A172 (cell line): ENCODE measurements at places on chromosomes 11 and 22. TPM values are rescaled to one million over a fixed set of nuclear protein-coding genes. Genes with fewer than 3 reads are reported as not detected.

GRCh38 chr11:57499413-57499982, 16.0 kb downstream of the SLC43A1 start:
- peak; percentile 79 for DNase-seq

- no peak for DNase-seq
Observed at GRCh38 chr11:68442433-68442832, 18.1 kb upstream of the PPP6R3 start.

- DNase-seq: no peak
Observed at GRCh38 chr11:76744186-76745043, 38.7 kb upstream of the TSKU start.

DNA sequence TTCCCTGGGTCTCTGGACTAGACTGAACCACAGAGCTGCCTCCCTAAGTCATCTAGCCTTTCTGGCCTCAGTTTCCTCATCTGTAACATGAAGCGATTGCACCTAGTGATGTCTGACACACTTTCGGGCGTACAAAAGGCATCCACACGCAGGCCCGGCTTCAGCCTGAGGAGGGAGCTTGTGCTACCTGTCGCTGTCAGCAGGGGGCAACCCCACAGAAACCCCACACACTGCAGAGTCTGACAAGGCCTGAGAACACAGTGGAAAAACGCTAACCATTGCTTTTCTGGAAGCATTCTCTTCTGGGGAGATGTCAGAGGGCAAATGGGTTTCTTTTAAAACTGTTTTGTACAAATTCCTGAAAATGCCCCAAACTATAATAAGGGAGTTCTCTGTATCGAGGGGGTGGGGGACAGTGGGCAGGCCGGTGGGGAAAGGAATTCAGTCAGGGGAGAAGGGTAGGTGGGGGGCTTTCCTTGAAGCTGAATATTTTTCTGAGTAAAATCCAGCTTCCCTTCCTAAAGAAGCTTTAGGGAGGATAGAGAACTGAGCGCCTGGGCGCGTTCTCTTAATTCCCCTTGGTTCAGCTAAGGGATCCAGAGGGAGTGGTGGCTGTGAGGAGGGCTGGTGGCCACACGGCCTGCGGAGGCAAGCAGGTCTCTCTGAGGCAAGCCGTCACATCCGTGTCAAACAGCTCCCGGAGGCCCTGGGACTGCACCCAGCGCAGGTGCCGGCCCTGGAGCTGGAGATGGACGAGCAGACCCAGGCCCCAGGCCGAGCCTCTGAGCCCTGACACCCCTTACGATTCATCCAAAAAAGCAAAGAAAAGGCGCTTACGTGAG, 533 bp downstream of the ELF5 start:
- DNase-seq: peak; percentile 34

DNA sequence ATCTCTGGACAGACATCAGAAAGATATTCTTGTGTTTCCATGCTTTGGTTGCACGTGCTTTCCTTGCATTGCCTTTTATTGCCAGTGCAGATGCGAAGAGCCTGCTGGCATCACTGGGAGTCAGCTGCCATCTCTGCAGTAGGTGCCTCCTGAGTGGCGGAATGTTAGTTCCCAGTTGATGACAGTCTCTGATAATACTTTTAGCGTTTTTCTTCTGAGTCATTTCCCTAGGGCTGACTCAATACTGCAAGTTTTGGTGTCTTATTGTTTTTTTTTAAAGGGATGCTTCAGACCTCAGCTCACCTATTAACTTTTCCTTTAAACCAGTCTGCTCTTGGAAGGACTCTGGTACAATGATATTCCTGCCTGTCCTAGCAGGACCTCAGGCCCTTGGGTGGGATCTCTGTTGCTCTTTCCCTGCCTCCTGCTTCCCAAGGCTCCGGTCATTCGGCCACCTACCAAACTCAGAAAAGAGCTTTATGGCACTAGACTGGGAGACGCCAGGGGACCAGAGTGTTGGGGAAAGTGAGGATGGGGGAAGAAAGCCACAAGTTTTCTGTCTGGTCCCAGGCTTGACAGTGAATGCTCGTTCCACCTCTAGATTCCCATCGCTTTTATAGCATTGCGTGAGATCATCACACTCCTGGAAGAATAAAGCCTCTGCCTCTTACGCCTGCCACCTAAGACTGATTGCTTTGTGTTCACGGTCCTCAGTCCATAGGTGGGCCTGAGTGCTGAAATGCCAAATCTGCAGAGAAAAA, 308.7 kb downstream of the DDX10 start:
- DNase-seq: peak; percentile 93

DNA sequence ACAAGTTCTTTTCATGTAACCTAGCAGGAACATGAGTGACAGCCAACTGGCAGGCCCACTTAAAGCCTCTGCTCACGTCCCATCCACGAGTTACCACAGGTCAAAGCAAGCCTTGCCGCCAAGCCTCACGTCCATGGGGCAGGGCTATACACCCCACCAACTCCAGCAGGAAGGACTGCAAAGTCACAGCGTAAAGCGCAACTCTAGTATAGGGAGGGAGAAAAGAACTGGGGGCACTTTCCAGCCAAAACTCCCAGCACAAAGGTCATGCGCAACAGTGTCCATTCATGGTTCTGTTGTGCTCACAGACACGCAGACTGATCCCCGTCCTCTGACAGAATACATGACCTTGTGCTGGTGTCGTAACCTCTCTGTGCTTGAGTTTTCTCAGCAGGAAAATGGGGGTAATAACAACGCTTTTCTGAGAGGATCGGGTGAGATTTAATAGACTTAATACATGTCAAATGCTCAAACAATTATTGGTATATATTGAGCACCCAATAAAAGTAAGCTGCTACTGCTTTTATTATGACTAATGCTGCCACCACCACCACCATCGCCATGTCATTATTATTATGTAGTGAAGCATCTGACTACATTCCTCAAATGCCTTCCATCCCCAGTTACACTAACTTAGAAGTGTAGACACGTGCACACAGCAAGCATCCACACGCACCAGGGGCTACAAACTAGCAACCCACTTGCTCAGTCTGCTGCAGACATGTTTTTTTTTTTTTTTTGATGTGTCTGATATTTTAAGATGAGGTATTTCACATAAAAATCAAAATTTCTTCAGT, 104.4 kb upstream of the PARVA start:
- DNase-seq: peak; percentile 87

The GAL3ST3 gene
- total RNA-seq: not detected in 2 replicates

The RAB38 gene
- not detected in 2 replicates for total RNA-seq

The UQCC3 gene
- 13.8 and 17.7 TPM in 2 replicates for total RNA-seq

The SLCO2B1 gene
- total RNA-seq: 1.2 and 2.0 TPM in 2 replicates
